ENCODE measurements at places on chromosomes 1 and 21.

GRCh38 chr1:4755301-4755845 is 101.0 kb downstream of the AJAP1 start:
- peak; percentile 32 for DNase-seq

DNA sequence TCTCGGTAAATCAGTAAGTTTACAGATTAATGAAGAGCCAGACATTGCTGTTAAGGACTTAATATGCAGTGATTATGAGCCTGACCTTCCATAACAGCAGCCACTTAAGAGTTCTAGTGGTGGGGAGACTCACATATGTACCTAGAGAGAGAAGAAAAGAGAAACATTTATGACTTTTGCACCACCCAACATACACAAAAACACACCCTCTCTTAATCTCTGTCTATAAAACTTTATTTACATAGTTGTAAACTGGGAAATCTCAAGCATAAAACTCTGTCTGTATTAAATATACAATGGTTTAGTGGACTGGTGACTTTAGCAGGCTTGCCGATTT is 347.4 kb upstream of the ADGRL2 start:
- no peak for DNase-seq

DNA sequence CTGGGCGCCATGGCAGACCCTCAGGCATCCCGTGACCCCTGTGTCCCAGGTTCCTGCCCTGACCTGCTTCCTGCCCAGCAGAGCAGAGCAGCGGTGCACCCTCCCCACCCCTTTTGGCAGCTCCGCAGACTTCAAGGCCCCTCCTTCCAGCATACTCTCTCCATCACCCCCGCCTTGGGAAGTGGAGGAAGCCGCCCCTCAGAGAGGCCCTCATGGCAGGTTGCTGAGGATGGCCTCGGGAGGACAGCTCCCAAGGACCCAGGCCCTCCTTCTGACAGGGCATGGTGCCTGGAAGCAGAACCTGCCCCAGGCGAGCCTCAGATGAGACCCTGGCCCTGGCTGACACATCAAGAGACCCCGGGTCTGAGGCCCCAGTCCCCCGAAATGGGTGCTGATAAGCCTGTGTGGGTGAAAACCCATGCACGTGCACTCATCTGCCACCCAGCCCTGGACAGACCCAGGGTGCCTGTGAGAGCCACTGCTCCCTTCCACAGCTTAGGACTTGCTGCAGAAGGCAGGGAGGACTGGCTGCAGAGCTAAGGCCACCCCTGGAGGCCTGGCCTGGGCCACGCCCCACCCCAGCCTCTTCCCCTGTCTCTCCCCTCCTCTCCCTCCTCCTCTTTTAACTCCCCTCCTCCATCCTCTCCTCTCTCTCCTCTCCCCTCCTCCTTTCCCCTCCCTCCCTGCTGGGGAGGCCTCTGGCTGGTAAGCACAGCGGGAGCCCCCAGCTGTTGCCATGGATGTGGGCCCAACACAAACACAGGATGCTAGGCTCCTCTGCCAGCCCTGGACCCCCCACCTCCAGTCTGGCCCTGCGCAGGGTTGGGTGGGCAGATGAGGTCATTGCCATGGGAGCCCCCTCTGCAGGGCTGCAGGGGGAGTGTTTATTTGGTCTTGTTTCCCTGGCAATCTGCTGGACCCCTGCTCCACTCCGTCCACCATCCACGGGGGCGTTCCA is 33.7 kb downstream of the WNT9A start:
- peak; percentile 23 for DNase-seq

GRCh38 chr1:212752252-212752933 is 39.2 kb downstream of the NSL1 start:
- DNase-seq = no peak

All from astrocyte of the hippocampus (primary cell).